ENCODE measurements at places on chromosomes 2 and 18.
A peak's percentile ranks its signal among the peaks of the same experiment; 100 is the strongest.

GRCh38 chr18:7334973-7335568 is 104.2 kb downstream of the LRRC30 start:
- DNase-seq, result no peak

DNA sequence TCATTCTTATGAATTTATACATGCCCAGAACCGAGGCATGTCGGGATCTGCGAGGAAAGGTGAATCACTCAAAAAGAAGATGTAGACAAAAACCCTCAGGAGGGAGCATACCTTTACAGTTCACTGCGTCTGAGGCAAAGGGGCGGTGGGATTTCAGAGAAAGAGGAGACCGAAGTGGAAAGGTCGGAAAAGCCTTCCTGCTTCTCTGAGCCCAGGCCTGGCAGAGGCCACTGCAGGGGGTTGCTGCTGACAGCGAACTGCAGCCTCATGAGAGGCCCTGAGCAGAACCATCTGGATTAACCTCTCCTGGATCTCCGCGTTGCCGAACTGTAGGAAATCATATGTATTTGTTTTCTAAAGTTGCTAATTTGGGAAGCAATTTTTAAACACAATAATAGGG is 713.1 kb upstream of the SOX11 start:
- DNase-seq, result no peak

DNA sequence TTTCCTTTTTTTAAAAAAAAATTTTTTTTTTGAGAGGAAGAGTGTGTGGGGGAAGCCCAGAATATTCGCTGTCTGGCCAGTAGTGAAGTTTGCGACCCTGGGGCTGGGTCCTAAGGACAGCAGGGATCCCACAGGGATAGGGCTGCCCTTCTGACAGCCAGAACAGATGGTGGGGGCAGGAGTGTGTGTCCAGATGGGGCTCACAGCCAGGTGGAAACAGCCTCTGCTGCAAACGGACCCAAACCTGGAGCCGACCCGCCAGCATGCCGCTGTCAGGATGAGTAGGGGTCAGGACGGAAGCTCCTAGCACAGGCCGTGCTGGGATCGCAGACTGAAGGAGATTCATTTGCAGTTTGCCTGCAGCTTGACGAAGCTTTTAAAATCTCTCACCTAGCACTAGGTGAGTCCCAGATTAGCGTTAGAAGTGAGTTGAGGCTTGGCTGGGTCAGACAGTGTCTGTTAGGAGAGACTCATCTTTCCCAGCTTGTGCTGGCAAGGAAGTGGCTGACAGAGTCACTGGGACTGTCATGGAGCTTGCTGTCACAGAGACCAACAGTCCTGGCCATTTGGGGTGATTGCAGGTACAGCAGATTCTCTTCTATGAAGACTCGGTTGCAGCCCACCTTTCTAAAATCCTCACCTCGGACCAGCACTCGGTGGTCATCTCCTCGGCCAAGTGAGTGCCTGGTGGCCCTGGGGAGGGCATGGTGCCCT is 93.4 kb downstream of the DGKD start:
- no peak for DNase-seq

- DNase-seq, result no peak
Observed at GRCh38 chr2:154452471-154452870, 246.0 kb upstream of the KCNJ3 start.

DNA sequence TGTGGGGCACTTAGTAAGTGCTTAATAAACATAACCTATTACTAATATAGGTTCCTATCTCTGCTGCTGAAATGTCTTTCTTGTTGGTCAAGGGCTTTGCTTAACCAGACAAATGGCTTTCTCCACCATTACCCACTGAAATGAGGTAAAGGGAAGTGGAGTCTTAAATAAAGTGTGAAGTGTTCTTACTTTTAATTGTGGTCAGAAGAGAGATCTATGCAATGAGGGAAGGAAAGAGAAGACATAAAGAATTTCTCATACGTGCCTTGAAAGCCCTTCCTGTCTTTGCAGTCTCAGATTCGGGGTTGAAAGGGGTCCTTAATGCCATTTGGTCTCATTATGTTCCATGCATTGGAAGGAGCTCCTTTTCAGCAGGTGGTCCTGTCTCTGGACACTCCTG is 6.9 kb upstream of the CXCR4 start:
- DNase-seq, result no peak

DNA sequence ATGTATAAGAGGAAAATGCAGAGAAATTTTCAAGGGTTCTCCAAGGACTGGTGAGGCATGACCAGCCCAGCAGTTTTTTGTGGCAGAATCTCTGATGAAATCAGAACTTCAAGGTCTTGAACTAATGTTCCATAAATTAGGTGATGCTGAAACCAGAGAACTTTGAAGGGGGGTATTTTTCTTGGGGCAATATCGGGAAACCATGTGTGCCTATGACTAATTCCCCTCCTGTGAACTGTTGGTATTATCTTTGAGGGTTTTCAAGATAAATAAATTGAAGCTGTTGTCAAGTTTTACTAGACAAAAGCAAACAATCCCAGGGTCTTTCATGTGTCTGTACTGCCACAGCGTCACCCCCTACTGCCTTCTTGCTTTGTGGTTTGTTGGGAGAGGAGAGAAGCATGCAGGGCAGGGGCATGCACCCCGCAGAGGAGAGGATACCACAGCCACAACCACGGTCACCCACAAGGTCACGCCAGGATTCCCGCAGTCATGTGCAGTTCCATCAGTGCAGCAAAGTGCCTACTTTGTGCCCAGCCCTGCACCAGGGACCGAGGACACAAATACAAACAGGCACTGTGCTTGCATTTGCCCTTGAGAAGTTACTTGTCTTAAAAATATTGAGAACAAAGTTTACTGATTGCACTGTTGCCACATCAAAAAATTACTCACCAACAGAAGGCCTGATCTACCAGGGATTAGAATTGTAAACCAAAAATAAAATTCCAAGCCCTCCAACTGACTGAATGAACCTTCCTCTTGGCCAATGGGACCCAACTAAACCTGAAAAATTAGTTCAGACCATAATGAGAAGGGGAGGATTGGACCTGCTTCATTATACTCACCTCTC is 413.3 kb upstream of the TRIB2 start:
- peak; percentile 89 for DNase-seq

DNA sequence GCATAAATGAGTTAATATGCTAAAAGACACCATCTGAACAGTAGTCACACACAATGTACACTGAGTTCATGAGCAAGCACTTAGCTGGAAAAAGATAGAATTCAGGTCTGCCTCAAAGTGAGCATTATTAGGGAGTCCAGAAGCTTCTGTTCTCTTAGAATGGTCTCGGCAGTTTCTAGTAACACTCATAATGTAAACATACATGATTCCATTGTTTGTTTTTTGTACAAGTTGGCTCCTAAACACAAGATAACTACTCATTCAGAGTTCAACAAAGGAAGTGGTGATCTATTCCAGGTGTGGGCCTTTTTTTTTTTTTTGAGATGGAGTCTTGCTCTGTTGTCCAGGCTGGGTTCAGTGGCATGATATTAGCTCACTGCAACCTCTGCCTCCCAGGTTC is 66.2 kb downstream of the ESCO1 start:
- no peak for DNase-seq
